Spleen (tissue), 13 donors: ENCODE measurements at places on chromosomes 13 and 19. TPM values are rescaled to one million over a fixed set of nuclear protein-coding genes. Genes with fewer than 3 reads are reported as not detected.

Gene C19orf12
- total RNA-seq = 30.2 TPM

Gene SIGLEC14
- 57.7 TPM for total RNA-seq

Gene MIER2
- 32.2 TPM for total RNA-seq

Gene JUNB
- total RNA-seq = 102 TPM

Gene KCNRG
- 2.2 TPM for total RNA-seq

Gene FAM83E
- total RNA-seq = not detected

Gene FLT3
- total RNA-seq = 10.1 TPM

Gene PPP1R37
- total RNA-seq = 19.6 TPM

Gene CEACAM8
- 21.8 TPM for total RNA-seq

Gene ZNF99
- total RNA-seq = 0.66 TPM

Gene PEG3
- 4.3 TPM for total RNA-seq
